ENCODE measurements at places on chromosomes 5 and 9.

GRCh38 chr9:136107953-136108647 is 10.6 kb downstream of the TMEM250 start:
- no peak for DNase-seq

- no peak for DNase-seq
Observed at GRCh38 chr9:135590486-135591079, 29.0 kb downstream of the PAEP start.

DNA sequence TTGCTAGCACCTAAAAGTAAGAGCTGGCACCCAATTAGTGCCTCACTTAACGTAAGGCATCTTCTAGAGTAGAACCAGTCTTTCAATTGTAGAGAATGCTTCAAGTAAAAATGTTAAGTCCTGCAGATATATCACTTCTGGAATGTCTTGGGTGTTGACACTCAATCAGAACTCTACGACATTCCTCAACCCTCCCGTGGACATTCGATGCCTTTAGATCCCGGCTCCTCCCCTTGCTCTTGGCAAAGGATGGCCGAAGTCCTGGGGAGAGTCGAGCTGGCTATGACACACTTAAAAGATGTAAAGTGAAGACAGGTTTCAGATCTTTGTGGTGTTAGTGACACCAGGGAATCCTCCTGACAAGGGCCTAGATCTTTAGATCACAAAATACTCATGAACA is 87.5 kb upstream of the ERCC6L2 start:
- DNase-seq: no peak

DNA sequence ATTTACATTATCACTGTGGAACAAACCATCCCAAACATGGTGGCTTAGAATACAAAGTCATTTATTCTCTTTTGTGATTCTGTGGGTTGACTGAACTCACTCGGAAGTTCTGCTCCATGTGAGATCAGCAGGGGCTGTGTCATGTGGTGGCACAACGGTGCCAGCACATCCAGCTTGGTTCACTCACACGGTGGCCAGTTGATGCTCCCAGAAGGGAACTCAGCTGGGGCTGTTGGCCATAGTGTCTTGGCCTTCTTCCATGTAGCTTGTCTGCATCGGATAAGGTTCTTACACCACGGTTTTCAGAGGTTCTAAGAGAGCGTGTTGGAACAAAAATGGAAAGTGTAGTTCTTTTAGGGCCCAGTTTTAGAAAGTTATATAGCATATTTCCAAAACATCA is 312.7 kb downstream of the DMRT2 start:
- DNase-seq: no peak

DNA sequence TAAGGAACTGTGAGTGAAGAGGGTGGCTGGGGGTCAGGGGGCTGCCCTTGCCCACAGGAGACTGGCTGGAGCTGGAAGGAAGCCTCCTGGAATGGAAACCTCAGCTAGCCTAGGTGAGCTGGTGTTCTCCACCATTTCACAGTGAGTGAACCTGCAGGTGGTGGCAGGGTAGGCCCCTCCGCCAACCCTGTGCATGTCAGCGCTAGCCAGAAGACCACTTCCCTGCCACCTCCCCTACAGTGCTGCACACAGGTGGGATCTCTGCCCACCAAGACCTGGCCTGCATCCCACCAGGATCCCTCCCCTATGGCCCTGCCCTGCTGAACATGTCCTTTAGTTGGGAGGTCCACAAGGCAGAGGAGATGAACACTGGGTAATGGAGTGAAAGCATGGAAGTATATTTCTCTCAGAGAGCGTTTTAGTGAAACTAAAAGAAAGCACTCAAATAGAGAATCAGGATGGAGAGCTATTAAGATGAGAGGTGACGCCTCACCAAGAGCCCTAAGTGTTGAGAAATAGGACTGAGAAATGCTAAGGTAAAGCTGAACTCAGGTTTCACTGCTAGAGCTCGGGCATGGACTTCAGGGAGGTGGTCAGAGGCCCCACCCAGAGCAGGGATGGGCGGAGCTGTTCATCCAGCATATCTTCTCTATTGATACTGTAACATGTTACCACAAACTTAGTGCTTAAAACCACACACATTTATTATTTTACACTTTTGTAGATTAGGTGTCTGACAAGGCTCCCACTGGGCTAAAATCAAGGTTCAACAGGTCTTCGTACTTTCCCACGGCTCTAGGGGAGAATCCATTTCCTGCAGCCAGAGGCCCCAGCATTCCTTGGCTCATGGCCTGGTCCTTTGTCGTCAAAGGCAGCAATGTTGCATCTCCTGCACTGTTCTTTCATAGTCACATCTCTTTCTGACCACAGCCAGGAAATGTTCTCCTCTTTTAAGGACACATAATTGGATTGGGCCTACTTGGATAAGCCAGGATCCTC is 83.2 kb downstream of the DIRAS2 start:
- DNase-seq: no peak

GRCh38 chr5:38757451-38758245 is 88.2 kb upstream of the OSMR start:
- no peak for DNase-seq

DNA sequence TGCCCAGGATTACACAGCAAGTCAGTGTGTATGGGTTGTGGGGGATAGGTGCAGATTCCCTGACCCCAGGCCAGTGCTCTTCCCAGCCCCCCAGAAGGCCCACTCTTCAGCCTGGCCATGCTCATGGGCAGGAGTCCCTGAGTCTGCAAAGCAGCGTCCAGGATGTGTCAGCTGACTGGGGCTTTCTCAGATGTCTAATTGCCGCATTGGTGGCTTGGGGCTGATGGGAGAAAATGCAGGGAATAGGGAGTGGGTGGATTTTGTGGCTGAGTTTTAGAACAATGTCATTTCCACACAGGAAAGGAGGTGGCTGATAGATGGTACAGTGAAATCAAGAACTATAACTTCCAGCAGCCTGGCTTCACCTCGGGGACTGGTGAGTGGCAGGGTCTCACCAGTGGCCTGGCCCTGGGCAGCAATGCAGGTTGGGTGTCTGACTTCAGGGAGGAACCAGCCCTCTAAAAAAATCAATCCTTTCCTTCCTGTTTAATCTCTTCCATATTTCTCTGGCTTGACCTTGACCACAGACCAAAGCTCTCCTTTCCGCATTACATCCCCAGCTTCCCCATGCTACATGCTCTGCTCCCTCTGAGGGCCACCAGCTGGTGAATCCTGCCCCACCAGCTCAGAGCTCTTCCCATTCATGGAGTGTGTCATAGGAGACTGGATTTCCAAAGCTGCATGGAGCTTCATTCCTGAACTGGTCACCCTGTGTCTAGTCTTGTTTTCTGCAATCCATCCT is 14.2 kb downstream of the GLIPR2 start:
- DNase-seq: no peak

DNA sequence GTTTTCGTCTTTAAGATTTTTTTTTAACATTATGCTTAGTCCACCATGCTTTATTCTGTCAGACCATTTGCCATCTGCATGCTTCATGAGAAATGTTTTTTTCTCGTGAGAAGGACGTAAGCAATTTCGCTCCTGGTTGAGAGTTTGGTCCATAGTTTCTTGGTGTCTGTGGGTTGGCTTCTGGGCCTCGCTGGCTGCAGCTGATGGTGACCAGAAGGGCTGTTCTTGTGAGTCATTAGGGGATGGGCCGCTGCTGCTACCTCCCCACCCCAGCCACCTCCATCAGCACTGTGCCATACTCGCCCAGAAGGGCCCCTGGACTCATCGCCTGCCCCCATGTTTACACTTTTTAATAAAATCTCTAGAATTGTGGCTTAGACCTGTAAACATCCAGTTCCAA is 11.4 kb downstream of the SYK start:
- DNase-seq: no peak

- no peak for DNase-seq
Observed at GRCh38 chr5:77946381-77947040, 170.4 kb upstream of the TBCA start.

DNA sequence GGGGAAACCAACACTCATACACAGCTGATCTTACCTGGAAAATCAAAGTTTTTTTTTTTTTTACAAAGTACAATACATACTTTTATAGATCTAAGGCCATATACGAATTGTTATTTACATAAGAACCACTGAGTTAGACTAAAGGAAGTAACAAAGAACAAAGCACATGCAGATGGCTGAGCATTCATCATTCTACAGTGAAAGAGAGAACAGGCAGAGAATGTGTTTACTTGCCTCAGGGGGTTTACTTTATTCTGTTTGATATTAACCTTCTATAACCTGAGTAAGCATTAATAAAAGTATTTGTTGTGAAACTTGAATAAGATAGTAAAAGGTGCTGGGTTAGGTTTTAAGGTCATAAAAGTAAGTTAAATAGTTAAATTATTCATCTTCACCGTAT is 54.7 kb downstream of the SLC38A9 start:
- no peak for DNase-seq

DNA sequence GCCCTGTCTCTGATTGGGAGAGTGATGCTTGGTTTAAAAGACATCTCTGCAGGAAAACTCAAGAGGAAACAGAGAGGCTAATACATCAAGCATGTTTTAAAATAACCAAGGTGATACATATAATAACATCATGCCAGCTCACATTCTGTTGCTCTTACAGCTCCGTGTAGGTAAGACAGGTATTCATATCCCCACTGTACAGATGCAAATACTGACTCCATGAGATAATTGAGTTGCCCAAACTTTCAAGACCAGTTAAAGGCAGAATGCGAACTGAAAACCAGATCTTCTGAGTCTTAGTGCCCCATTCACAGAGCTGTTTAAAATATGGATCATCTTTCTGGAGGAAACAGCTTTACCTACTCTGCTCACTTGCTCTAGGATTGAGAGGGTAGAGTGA is 214.0 kb downstream of the PIK3R1 start:
- no peak for DNase-seq

DNA sequence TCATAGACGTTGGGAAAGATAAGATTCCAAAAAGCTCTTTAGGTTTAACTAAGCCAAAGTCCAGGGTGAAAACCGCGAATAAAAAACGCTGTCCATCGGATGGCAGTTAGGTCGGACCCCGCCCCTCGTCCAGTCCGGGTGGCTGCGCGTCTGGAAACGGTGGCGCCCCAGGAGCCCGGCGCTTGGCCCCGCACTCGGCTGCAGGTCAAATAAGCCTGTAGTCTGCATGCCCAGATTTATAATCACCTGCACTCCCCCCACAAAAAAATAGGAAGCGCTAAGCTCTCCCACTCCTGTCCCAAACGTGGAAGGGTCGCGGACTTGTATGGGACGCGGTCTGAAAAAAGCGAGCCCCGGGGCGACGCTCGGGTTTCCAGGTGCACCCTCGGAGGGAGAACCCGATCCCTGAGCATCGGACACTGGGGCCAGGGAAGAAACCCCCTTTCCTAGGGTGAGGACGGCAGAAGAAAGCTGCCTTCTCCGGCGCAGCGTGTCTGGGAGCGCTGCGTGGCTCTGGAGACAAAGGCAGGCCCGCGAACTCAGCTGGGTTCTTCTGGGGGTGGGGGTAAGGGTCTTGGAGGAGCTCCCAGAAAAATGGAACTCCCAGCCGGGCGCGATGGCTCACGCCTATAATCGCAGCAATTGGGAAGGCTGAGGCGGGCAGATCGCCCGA is 923 bp upstream of the ZBTB5 start:
- DNase-seq: no peak

DNA sequence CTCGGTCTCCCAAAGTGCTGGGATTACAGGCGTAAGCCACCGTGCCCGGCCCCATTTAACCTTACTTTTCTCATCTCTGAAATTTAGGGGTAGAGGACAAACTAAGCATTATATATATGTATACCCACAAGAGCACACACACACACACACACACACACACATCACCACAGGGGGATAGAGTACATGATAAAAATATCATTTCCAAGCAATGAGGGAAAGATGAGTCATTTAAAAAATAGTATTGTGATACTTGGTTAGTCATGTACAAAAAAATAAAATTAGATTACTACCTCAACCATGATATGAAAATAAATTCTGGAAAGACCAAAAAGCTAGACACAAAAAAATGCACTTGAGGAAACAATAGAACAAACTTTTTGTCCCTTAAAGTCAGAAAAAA is 67.2 kb downstream of the CDH18 start:
- no peak for DNase-seq

DNA sequence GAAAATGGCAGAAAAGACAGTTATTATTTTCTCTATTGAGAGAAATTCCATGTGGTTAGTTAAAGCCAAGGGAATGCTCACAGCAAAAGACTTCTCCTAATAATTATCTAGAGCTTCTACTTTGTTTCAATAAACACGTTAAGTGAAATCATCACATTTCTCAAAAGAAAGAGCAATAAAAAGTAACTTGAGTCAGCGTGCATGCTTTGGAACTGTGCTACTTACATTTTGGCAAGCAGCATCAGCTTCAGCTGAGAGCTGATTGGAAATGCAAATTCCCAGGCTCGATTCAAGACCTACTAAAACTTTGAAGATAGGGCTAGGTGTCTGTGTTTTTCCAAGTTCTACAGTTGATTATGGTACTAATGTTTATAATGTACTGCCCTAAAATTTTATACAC is 132.1 kb downstream of the CDH18 start:
- DNase-seq: no peak

All from stimulated activated CD4-positive, alpha-beta T cell treated with anti-CD3 and anti-CD28 coated beads, Interleukin-15, amount 100 ng/mL, for 1 hour (primary cell).